Fibroblast of pulmonary artery (primary cell): ENCODE measurements at places on chromosomes 13 and 19.

GRCh38 chr19:6423499-6424194, 964 bp downstream of the KHSRP start:
- DNase-seq: peak; percentile 55

GRCh38 chr19:38281811-38282566, 17.6 kb downstream of the SPINT2 start:
- DNase-seq: no peak

GRCh38 chr13:99258946-99259345, 767 bp upstream of the GPR18 start:
- DNase-seq: no peak

GRCh38 chr13:32783067-32783466, 196.8 kb downstream of the PDS5B start:
- DNase-seq: peak; percentile 29

DNA sequence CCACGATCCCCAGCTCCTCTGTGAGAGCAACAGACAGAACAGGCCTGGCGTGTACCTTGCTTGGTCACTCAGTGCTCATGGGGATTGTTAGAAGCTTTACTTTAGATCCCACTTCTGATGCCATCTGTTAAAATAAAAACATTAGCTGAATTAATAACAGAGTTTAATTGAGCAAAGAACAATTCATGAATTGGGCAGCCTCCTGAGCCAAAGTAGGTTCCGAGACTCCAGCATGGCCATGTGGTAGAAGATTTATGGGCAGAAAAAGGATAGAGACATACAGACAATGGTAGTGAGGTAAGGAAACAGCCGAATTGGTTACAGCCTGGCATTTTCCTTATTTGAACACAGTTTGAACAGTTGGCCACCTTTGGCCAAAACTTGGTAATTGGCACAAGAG, 223.9 kb upstream of the TRPC4 start:
- no peak for DNase-seq

DNA sequence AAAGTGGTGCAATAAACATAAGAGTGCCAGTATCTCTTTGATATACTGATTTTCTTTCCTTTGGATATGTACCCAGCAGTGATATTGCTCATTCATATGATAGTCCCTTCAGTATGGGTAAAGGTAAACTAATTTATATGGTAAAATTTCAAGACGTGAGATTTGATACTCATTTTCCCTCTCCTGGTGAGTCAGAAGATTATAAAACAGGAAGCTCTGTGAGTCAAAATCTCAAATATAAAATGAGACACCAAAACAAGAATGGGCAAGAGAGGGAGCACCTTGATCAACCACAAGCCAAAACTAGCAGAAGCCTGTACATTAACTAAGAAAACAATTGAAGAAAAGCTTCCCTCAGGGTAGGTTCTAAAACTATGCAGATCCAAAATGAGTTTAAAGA, 216.3 kb downstream of the SLITRK6 start:
- DNase-seq: no peak

DNA sequence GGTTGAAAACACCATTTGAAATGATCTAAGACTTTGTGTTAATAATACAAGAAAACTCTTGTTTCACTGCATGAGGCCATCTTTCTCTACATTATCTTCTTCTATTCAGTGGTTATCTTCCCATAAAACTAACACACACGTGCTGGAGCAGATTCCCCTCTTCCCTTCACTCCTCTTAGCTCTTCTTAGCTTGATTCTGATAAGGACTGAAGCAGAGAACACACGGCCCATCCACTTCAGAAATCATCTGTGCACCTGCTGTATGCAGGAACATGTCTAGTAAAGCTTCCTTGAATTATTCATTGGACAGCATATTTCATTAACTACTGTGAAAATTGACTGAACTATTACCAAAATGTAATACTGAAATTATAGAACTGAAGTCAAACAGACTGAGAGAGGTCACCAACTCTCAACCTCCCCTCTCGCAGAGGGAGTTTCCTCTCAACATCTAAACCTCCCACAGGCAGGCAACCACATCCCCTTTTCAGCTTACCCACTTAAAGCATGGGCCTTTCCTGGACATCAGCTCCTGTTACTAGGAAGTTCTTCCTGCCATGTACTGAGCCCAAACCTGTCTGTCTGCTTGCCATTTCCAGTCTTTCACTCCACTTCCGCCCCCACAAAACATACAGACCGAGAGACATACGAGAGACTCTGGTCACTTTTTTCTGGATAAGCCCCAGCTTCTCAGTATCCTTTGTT, 113.9 kb downstream of the CRYL1 start:
- no peak for DNase-seq

DNA sequence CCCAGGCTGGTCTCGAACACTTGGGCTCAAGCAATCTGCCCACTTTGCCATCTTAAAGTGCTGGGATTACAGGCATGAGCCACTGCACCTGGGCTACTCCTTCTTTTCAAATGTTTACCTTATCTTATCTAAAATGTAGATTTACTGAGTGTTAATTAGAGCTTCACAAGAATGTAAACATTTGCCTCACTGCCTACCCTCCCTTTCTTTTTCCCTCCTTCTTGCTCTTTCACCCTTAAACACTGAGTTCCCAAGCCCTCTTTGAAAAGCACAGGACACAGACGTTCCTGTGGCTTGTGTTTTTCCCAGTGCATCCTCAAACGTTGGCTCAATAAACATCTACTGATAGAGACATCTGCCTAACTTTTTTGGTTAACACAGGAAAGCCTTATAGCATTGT, 32.7 kb upstream of the CYSLTR2 start:
- no peak for DNase-seq

DNA sequence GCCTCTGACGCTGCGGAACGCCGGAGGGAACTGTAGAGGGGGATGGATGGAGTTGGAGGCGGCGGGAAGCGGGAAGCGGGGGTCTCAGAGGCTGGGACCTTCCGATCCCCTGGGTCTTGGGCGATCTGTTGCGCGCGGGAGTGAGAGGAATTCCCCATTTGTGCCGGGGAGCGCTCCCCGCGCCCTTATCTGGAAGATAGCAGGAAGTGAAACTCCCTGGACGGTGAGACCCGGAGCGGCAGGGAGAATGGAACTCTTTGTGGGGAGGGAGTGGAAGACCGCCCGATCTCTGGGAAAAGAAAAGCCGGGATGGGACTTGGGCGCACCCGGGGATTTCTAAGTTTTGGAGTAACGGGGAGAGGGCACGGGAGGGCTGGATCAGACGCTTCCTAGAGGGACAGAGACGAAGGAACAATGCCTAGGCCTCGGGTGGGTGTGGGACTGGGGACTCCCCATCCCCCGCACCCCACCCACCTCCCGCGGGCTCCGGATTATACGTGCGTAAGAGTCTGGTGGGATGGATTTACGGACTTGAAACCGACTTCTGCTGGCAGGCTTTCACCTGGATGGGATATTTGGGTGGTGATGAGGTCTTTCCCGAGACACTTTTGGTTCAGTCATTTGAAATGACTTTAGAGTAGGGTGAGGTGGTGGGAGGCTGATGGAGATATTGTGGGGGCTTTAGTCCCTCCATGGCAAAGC, 495 bp downstream of the LSR start:
- no peak for DNase-seq

GRCh38 chr19:51181913-51182419, 39.9 kb downstream of the SIGLEC7 start:
- no peak for DNase-seq
